ENCODE measurements at places on chromosomes 11 and 22.

DNA sequence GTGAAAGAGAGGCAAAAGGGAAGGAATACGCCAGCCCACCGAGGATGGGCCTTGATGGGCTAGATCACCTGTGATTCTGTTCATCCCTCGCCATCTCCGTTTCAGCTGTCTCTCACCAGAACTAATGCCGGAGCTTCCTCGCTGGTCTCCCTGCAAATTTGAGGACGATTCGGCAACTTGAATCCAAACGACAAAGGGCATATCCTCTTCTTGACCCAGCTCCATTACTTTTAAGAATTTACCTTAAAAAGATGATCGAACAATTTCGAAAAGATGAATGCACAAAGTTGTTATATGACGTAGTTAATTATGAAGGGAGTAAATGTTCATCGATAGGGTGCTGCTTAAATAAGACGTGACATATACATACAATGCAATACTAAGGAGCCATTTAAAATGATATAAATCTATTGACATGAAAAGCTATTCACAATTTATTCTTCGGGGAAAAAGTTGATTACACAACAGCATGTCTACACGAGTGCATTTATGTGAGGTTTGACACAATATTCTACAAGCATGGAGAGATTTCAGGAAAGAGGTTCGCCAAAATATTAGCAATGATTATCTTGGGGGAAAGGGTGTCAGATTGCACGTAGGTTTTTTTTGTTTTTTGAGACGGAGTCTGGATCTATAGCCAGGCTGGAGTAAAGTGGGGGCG lies 937 bp upstream of the FAM168A start:
- DNase-seq: no peak

DNA sequence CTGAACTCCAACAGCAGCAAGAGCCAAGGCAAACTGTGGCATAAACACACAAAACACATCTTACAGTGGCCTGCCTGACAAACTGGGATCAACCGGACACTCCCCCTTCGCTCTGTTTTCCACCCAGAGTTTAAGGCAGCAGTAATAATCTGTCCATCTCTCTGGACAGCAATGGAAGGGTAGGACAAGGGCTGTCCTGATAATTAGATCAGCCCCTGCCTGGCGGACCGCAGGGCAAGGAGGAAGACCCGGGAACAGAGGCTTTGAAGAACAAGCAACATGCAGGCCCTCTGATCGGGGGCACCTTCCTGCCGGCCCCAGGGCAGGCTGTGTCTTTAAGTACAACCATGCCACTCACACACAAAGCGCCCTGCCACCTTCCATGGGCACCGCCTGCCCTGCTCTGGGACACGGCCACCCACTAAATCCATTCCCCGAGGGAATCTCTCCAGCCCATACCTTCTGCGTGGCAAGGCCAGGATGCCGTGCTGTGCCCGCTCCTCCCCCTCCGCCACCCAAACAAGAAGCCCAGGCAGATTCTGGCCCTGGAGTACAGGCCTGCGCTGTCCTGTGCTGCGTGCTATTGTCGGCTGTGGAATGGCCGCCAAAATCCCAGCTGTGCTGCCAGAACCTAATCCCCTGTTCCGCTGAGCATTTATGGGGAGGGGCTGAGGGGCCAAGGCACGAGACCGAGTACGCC lies 38.8 kb downstream of the NUMA1 start:
- no peak for DNase-seq

DNA sequence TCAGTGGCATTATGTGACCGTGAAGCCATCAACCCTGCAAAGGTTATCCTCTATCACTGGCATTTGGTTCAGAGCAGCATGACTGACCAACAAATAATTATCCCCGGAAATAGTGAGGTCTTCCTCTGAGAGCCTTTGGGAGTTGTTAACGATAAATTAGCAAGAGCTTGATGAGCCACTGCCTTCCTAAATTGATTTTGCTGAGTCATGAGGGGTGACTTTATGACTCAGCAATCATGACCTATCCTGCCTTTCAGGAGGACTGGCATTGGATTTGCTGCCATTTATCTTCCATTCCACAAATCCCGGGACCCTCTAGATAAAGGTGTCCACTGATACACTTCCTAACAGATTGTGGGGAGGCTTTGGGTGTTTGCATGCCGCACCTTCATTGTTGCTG lies 80.8 kb upstream of the MTNR1B start:
- DNase-seq: no peak

DNA sequence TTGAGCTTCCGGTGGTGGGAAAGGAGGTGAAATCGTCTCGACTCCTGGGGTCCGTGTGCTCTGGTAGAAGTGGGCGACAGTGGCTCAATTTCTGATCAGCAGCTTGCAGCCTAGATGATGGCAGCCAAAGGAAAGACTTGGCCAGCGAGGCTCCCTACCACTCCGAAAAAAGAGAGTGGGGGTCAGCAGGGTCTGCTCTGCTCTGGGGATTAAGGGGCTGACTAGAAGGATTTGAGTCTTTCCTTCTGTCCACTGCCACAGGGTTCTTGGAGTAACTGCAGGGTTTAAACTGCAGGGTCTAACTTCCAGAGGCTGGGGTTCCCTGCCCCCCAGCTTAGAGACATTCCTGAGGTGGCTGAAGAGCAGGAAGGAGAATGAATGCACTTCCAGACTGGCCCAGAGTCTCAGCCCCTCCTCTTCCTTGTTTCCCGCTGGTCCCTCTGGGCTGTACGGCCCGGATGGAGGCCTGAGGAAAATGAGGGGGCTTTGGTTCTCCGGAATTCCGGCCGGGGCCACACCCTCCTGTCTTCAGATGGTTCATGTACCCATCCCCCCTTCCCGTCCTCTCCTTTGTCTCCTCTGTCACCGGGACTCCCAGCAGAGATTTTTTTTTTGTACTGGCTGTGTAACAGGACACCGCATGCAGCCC lies 907 bp downstream of the SERPINH1 start:
- DNase-seq: no peak

DNA sequence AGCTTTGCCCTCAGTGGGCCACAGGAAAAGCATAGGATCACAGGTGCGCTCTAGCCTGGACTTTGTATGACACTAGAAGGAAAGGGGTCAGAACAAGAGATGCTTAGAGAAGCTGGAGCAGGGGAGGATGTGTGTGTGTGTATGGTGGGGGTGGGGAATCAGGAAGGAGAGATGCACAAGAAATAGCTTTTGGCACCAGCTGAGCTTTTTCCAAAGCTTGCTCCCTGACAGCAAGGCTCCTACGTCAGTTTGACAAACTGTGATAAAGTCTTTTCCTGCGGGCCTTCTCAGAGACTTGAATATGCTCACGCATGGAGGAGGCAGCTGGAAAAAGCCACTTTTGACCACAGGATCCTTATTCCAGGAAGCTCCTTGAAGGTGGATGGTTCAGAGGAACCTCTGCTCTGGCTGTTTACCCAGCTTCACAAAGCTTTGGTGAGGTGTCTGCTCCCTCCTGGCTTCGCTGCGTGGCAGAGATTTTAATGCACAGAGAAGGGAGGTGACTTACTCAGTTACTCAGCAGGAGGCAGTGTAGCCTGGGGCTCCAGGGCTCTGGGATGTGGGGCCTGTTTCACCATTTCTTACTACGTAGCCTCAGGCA lies 3.9 kb downstream of the CDC42EP1 start:
- DNase-seq: no peak

DNA sequence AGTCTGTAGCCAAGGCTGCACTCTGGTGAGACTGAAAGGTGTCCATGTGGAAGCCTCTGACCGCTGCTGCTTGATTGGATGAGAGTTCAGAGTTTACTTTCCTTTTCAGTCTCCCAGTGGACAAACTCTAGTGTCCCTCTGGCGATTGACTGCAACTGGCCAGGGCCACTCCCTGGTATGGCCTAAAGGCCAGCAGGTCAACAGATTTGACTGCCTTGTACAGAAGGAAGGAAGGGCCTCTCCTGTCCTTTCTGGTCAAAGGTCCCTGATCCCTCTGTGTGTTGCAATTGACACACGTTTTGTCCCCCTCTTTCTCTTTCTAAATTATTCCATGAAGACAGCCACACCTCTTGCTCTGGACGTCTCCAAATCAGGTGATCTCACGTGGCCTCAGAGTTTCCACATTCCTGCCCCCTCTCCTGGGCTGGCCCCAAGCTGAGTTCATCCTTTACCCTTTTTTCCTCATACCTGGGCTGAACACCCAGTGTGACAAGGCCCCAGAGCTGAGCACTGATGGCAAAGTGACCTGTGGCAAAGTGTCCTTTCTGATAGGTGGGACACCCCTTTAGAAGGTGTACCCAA lies 18.7 kb upstream of the FBLN1 start:
- no peak for DNase-seq

DNA sequence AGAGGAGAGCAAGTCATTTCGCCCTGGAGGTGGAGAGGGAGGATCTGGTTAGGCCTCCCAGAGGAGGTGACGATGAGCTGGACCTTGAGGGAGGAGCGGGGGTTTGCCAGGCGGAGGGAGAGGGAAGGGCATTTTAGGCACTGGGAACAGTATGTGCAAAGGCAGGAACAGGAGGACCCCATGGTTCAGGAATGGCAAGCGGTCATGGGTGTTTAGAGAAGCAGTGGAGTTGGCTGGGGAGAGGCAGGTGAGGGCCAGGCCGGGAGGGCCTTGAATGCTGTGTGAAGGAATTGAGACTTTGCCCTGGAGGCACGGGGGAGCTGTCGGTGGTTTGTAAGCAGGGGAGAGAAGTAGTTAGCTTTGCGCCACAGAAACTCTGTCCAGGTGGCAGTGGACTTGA lies 10.3 kb downstream of the PRDM11 start:
- no peak for DNase-seq

- DNase-seq: no peak
Measured at GRCh38 chr11:89608234-89608966, 101.7 kb upstream of the TRIM77 start.

DNA sequence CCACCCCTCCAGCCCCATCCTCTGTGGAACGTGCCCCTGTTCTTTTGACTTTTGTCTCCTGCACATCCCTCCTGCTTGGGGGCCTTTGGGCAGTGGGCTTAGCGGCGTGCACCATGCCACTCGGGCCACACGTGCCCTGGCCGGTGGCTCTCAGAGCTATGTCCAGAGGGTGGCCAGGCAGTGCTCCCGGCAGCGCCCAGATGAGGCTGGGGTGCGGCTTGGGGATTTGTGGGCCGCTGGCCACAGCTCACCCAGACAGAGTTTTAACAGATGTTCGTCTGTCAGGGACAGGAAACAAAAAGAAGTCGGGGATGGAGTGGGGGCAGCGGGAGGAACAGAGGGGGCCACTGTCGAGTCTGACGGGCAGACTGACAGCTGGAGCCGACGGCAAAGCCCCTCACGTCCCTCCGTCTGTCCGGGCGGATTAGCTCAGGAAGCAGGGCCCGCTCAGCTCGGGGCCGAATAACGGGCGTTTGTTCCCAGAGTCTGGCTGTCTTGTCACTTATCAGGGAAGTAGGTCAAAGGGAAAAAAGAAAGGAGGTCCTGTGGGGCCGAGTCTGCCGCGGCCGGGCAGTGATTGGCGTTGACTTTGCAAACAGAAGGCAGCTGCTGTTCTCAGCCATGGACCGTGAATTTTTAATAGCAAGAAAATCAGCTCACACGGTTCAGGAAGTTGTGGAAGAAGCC lies 61.6 kb downstream of the LRP5 start:
- no peak for DNase-seq

GRCh38 chr11:61567286-61568061 lies 13.4 kb downstream of the SYT7 start:
- no peak for DNase-seq

- DNase-seq: no peak
Measured at GRCh38 chr11:69366591-69366990, 72.6 kb downstream of the MYEOV start.

- DNase-seq: no peak
Measured at GRCh38 chr11:46666516-46666915, 33.9 kb downstream of the ARHGAP1 start.

DNA sequence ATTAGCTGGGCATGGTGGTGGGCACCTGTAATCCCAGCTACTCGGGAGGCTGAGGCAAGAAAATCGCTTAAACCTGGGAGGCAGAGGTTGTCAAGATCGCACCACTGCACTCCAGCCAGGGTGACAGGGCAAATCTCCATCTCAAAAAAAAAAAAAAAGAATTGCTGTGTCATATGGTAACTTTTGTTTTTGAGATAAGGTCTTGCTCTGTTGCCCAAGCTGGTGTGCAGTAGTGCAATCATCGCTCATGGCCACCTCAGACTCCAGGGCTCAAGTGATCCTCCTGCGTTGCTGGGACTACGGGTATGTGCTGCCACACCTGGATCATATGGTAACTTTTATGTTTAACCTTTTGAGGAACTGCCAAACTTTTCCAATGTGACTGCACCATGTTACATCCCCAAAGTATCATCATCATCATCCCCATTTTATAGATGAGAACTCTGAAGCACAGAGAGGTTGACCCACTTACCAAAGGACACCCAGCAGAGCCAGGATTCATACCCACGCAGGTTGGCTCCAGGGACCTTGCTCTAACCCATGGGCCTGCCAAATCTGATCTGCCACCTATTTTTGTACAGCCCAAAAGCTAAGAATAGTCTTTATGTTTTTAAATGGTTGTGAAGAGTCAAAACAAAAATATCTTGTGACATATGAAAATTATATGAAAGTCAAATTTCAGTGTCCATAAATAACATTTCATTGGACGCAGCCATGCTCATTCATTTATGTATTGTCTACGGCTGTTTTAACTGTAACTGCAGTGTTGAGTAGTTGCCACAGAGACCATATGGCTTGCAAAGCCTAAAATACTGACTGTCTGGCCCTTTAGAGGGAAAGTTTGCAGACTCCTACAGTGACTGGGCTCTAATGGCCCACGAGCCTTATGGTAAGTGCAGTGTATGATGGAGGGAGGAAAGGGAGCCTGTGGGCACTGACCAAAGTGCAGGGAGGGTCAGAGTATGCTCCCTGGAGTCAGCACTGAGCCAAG lies 45.3 kb downstream of the GDPD5 start:
- no peak for DNase-seq

DNA sequence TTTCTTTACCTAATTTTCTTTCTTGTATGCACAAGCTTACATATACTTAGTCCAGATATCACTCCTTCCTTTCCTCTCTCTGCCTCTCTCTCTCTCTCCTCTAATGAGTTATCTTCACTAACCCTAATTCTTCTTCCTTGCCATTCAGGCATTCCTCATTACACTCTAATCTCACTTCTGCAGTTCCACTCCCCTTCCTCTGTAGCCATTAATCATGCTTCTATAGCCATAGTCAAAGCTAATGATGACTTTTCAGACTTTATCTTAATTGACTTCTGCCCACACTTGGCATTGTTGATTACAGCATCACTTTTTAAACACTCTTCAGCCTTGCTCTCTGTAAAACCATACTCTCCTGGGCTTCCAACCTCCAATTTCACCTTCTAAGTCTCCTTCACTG lies 35.3 kb upstream of the SC5D start:
- DNase-seq: no peak

DNA sequence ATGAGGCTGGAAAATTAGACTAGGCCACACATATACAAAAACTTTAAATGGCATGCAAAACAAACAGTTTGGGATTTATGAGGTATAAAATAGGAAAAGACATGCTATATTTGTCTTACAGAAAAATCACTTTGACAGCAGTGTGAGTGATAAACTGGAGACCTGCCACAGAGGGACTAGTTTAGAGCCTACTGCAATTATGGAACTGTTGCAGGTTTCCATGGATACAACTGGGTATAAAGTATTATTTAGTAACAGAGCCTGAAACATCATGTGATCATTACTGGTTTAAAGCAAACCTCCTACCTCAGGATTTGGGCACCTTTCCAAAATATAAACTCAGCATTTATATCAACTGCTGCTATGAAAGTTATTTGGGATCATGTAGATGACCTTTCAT lies 1032.5 kb downstream of the DLG2 start:
- no peak for DNase-seq

GRCh38 chr22:46561435-46561905 lies 24.1 kb upstream of the CELSR1 start:
- no peak for DNase-seq
